Activated T-helper 1 cell treated with anti-CD3 and anti-CD28 coated beads, Interleukin-2, amount 50 U/mL, for 16 hours (primary cell): ENCODE measurements at places on chromosomes 13 and 19.

DNA sequence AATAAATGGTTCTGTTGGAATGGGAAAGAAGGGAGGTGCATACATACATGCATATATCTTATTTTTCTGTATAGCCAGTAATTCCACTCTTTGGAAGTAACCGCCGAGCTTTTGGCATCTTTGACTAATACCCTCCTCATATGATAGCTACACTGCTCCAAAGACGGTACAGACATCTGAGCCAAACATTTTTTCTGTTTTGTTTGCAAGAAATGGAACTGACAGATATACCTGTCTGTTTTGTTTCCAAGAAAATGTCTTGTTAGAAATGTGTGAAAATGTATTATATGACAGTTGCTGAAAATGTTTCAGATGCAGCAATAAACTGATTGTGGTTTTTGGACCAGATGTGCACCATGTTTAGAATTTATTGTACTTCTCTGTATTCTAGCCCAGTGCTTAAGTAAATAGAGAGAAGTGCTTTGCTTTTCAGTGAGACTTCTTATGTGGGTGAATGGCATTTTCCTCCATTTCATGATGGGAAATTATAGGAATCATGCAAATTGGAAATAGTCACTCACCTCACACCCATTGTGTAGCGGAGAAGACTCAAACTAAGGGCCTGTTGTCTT lies 396.9 kb downstream of the KCNRG start:
- no peak for DNase-seq

DNA sequence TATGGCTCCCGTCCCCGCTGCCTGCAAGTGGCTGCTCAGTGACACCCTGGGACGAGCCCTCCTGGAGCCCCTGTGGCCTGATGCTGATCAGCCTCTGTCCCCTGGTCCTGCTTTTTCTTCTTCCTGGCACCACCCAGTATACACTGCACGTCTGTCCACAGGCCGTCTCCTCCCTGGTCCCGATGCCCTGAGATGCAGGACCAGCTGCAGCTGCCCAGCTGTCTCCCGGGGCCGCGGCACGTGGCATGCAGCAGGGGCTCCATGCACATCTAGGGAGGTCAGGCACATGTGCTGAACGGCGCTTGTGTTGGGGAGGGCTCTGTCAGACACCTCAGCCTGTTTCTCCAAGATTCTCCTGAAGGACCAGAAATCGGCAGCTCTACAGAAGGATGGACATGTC lies 30.2 kb downstream of the ZFR2 start:
- no peak for DNase-seq

GRCh38 chr13:93388701-93389100 lies 162.1 kb downstream of the GPC6 start:
- no peak for DNase-seq

- no peak for DNase-seq
Measured at GRCh38 chr13:48158290-48158689, 63.4 kb upstream of the MED4 start.

GRCh38 chr19:16168465-16169081 lies 4.8 kb downstream of the CIB3 start:
- DNase-seq: no peak
